SJCRH30 (cell line): ENCODE measurements at places on chromosomes 7 and 10.

DNA sequence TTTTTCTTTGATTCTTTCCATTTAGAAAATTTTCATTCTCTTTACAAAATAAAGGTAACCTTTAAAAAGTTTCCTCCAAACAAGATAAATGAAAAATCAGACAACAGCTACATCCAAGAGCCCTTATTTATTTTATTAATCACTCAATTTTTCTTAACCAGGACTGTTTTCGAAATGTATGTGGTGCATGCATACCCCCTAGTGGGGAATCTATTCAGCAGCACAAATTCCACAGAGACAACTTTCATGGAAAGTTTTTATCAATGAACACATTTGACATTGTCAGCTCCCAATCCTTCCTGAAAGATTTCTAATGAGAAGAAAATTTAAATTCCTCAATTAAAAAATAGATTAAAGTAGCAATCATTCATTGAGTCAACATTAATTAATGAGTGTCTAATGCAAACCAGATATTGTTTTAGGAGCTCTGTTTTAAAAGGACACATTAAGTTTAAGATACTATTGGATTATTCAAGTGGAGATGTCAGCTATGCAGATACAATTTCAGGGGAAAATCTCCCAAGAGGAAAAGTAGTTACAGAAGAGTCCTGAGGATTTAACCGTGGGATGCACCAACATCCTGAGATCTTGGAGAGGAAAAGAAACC lies 5.2 kb upstream of the HTR7 start:
- DNase-seq: no peak

DNA sequence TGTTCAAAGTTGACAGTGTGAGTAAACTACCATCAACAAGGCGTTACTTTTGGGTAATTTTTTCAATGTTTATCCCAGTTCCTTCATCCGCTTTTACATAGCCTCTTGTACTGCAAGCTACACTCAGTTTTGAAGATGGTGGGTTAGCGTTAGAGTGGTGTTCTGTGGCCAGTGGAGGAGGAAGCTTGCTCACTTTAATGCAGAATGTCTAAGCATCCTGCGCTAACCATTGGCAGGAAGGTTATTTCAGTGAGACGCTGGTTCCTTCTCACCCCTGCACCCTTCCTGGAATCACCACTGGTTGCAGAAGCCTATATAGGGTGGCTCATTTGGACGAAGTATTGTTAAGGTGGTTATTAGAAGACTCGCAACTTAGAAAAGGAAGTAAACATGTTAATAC lies 159.1 kb downstream of the CELF2 start:
- DNase-seq: no peak

DNA sequence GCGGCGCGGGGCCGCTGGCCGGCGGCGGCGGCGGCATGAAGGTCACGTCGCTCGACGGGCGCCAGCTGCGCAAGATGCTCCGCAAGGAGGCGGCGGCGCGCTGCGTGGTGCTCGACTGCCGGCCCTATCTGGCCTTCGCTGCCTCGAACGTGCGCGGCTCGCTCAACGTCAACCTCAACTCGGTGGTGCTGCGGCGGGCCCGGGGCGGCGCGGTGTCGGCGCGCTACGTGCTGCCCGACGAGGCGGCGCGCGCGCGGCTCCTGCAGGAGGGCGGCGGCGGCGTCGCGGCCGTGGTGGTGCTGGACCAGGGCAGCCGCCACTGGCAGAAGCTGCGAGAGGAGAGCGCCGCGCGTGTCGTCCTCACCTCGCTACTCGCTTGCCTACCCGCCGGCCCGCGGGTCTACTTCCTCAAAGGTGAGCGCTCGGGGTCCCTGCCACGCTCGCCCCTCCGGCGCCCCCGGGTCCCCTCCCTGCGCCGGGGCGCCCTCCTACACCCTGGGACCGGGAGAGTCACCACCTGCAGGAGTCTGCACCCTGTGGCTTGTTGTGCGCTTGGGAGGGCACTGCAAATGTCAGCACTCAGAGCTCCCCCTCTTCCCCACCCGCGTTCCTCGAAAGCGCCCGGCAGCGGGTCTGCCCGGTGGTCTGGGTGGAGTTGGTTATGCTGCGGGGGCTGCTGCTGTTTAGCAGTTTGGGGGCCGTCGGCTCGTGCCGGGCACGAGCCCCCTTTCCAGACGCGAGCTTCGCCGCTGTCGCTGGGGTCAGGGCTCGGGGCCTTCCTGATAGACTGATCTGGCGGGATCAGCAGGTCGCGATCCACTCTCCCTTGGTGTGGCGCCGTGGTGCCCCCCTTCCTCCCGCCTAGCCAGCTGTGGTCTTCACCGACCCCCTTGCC lies 627 bp downstream of the DUSP5 start:
- peak; percentile 64 for DNase-seq

DNA sequence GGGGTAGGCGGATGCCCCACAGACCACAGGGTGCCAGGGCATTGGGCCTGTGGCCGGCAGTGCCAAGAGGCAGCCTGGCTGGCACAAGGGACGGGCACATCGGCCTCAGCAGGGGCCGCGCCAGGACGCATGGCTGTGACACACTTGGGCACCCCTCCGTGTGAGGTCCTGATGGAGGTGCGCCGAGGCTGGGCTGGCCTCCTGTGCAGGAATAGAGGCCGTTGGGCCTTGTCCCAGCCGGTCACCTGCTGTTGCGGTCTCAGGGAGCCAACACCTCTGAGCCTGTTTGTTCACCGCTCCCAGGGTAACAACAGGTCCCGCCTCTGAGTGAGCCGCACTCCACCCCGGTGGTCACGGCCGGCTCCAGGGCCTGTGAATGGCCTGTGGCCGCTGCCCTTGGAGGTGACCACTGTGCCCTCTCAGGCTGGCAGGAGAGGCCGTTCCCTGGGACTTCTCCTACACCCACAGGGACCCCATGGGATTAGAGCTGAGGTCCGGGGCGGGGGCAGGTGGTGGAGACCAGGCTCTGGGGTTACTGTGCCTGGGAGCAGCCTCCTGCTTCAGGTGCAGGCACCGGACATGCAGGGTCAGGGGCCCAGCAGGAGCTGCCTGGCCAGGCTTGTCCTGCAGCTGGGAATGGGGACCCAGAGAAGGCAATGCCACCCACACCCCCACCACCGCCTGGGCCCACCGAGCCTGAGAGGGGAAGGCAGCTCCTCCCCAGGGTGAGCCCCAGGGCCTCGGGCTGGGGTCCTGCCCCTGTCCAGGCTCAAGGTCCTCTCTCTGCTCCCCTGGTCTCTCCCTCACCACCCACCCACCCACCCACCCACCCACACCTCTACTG lies 12.0 kb downstream of the PWWP2B start:
- no peak for DNase-seq

DNA sequence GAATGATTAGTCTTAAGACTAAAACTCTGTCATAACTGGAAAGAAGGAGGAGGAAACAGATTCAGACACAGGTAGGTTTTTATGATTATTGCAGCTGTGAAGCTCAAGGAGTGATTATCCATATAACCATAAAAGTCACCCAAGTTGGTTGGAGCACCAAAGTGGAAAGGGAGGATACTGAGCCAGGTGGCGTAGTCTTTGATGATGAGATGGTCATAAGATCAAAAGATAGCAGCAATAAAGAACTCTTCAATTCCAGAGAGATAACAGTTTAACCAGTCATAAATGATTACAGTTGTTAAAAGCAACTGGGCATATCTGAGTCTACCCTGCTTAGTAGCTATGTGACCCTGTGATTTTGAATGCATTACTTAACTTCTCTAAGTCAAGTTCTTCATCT lies 8.4 kb downstream of the ABCB1 start:
- no peak for DNase-seq

DNA sequence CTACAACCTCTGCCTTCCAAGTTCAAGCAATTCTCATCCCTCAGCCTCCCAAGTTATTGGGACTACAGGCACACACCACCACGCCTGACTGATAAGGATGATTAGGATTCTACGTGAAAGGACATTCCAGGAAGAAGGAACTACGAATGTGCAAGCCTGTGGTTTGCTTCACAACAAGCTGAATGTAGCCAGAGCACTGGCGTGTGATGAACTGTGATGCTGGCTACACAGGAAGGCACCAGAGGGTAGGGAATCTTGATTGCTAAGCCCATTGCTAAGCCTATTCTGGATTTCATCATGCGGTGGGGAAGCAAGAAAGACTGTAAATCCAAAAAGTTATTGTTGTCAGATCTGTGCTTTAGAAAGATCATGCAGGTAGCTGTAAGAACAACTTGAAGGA lies 72.3 kb upstream of the SRRM3 start:
- DNase-seq: no peak
